RWPE2 (cell line): ENCODE measurements at places on chromosomes 7 and 10.

DNA sequence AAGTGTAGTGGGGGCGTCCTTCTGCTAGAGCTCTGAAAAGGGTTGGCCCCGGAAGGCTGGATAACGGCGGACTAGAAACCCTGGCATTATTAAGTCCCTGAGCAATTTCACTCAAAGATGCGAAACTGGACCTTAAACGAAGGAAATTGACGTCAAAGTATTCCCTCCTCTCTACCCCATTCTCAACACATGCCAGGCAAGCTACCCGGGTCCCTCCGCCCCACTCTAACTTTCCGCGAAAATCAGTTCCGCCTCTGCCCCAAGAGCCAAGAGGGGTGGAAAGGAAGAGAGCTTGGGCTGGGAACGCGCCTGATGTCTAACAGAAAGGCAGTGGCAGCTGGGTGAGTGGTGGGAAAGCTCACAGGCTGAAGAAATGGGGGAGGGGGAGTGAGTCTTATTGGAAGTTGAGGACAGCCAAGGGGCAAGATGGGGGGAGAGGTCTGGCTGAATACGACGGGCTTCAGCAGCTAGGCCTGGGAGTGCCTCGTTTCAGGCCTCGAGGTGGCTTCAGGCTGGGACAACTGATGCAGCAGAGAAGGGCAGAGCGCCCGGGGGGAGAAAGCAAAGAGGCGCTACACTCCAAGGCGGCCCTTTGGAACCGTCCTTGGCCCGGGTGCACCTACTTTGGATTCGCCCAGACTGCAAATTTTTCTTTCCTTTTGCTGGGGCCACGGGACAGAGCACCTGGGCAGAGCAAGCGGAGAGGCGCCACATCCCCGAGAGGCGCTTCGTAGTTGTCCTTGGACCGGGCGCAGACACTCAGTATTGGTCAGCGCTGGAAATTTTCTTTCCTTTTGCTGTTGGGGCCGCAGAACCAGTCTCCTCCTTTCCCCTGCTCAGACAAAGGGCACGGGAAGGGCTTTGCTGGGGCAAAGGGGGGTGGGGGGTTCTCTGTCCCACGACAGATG is 2.0 kb upstream of the FEZF1 start:
- no peak for DNase-seq

DNA sequence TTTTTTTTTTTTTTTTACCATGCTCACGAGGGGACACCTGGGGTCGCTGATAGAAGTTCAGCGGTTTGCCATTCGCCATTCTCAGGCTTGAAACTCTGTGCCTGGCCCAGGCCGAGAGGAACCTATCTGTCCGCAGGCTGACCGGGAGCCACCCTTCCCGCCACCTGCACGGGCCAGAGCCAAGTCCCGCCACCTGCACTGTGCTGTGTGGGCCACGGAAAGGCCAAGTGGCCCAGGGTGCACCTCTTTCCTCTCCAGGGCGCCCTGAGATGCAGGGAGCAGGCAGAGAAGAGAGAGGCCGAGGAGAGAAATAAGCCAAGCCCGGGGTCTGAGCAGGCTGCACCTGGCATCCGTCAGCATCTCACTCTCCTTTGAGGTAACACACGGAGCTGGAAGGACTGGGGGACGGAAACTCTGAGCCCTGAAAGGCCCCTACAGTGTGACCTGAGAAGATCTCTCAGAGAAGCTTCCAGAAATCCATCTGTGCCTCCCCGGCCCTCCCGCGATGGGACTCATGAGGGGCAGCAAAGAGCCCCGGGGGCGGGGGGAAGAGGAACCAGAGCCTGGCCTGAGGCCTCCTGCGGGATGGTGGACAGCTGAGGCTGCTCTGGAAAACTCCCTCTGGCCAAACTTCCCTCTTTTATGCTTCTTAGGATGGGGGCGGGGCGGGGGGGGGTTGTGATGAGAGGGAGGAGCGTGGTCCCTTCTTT is 46.6 kb downstream of the PRKAG2 start:
- peak; percentile 33 for DNase-seq

- no peak for DNase-seq
Observed at GRCh38 chr10:18619016-18619415, 32.4 kb downstream of the NSUN6 start.

DNA sequence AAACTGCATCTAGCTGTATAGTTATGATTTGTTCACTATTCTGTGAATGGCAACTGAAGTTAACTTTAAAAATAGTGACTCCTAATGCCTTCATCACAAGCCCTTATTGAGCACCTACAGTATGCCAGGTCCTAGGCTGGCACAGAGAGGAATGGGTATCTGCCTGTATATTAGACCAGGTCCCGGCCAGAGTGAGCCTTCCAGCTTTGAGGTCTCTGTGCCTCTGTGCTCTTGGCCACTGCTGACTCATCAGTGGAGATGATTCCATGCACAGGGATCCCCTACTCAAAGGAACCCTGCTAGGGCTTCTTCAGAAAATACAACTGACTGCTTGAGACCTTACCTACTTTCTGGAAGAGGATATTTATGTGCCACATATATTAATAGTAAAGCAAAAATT is 118.4 kb downstream of the GFRA1 start:
- DNase-seq: no peak

GRCh38 chr7:102992938-102993717 is 80.3 kb downstream of the LRRC17 start:
- DNase-seq: no peak

- no peak for DNase-seq
Observed at GRCh38 chr10:97760461-97761257, 11.1 kb downstream of the SFRP5 start.

DNA sequence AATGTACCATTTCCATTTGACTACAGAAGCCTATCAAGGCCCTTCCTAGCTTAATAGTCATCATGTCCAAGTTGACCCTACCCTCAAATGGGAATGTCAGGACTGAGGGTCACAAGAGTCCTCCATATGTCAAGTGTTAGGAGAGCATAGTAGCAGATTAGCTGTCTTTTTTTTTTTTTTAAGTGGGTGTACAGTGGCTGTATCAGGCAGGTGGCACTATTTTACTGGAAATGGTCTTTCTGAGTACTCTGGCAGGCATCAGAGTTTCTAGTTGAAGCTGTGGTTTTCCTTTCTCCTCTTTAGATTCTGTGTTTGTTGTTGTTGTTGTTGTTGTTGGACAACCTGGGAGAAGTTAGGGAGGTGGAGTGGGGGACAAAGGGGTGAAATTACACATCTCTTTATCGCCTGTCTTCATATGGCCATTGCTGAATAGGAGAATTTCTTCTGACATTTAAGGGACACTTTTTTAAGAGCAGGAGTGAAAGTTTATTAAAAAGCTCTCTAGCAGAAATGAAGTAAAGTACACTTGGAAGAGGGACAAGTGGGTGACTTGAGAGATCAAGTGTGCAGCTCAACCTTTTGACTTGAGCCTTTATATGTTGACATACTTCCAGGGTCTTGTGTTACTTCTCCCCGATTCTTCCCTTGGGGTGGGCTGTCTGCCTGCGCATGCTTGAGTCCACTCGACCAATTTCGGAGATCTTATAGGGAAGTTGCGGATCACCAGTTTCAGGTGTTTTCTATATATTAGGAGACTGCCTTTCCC is 104.1 kb upstream of the FOXP2 start:
- no peak for DNase-seq

GRCh38 chr10:77716458-77717317 is 79.1 kb upstream of the KCNMA1 start:
- no peak for DNase-seq

DNA sequence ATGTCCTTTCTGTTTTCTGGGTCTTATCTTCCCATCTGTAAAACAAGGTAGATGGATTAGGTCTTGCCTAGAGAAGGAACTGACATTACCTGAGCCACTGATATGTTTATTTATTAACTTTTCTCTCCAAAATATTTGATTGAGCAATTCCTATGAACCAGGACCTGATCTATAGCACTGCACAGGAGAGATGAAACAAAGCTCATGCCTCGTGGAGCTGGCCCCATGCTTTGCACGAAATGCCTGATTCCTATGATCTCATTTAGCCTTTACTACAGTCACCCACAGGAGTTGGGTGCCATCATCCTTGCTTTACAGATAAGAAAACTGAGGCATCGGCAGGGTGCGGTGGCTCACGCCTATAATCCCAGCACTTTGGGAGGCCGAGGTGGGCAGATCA is 48.2 kb upstream of the ZMIZ1 start:
- peak; percentile 12 for DNase-seq
